ENCODE measurements at places on chromosomes 1 and 21.

DNA sequence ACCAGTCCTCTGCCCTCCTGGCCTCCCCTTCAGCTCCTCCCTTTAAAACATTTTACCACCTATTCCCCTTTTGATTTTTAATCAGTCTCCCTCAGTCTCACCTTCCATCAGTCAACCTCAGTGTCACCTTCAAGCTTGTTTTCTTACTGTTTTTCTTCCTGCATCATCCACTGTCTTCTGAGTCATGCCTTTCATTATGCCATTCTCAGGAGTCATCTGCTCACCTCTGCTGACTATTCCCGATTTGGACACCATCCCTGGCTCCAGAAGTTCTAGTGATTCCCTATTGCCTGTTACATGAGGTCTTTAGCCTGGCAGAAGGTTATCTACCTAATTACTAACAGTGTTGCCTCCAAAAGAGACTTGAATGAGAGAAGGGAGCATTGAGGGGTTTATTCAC, 23.9 kb downstream of the NFASC start:
- DNase-seq: no peak

DNA sequence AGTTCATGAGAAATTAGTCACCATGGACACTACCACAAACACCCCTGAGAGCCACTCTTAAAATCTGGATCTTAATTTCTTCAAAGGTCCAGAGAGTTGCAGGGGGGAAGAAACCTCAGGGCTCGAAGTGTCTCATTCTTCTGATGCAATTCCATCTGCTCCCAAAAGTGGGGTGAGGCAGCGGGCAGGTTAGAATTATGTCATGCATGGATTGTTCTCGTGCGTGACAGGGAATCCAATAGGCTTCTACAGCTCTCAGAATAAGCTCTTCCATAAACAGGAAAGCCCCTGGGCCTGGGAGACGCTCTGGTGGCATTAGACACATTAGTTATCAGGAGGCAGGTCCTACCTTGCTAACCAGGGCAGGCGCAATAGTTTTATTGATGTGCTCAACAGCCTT, 8.4 kb downstream of the ENO1 start:
- no peak for DNase-seq

GRCh38 chr1:36766481-36766880, 267.8 kb downstream of the GRIK3 start:
- DNase-seq: no peak

- DNase-seq: no peak
These were observed 19.9 kb downstream of the IL10RB start for GRCh38 chr21:33286076-33286475.

DNA sequence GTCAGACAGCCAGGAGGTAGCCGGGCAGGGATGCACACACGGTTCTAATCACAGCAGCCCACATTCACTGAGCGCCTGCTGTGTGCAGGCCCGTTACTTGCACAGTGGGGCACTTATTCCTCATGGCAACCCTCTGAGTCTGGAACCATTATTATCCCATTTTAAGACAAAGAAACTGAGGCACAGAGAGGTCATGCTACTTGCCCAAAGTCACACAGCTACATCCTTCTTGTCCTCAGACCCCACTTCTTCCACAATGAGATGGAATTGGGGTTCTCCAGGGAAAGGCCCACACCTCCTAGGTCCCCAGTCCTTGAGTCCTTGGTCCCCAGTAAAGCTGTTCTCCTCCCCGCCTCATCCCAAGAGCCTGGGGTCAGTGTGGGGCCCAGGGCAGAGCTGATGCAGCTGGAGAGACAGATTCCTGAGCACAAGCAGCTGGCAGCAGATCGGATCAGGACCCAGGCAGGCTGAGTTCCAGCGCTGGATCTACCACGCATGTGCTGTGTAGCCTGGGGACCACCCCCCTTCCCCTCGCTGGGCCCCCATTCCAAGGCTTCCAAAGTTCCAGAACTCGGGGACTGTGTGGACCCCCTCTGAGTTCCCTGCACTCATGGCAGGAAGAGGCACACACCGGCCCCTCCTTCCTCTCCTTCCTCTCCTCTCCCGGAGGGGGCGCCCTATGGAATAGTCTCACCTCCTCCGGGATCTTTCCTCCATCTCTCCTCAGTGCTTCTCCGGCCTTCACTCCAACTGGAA, 393.4 kb downstream of the MATN1 start:
- DNase-seq: no peak

- DNase-seq: no peak
These were observed 5.3 kb downstream of the SKI start for GRCh38 chr1:2233468-2233867.

- no peak for DNase-seq
These were observed 2.1 kb downstream of the C1orf21 start for GRCh38 chr1:184388971-184389370.

DNA sequence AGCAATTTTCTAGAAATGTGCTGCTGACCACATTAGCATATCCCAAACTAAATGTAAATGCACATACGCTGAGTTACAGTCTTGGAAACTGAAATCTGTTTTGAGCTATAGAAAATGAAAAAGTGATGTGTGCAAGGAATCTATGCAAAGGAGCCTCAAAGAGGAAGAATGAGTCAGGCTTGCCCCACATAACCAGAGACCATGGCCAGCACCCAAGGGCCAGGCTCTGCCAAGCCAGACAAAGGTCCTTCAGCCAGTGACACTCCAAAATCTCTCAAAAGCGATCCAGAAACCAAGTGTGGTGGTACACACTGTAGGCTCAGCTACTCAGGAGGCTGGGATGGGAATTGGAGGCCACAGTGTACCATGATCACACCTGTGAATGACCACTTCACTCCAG, 195.2 kb downstream of the TOMM20 start:
- DNase-seq: no peak

GRCh38 chr1:185926588-185926987, 192.4 kb downstream of the HMCN1 start:
- no peak for DNase-seq

GRCh38 chr1:52404116-52404974, at the start of the genes ORC1 and PRPF38A:
TSS of gene ORC1 (minus strand) at chr1:52404423. CDS start at chr1:52402223, 2,200 bp downstream.
TSS of gene PRPF38A (plus strand) at chr1:52404602. CDS start at chr1:52404750, 148 bp downstream.
- DNase-seq: peak; percentile 94

- DNase-seq: no peak
These were observed 63.9 kb downstream of the LYST start for GRCh38 chr1:235802573-235803346.

- no peak for DNase-seq
These were observed 3.0 kb downstream of the SCAF4 start for GRCh38 chr21:31728952-31729351.

DNA sequence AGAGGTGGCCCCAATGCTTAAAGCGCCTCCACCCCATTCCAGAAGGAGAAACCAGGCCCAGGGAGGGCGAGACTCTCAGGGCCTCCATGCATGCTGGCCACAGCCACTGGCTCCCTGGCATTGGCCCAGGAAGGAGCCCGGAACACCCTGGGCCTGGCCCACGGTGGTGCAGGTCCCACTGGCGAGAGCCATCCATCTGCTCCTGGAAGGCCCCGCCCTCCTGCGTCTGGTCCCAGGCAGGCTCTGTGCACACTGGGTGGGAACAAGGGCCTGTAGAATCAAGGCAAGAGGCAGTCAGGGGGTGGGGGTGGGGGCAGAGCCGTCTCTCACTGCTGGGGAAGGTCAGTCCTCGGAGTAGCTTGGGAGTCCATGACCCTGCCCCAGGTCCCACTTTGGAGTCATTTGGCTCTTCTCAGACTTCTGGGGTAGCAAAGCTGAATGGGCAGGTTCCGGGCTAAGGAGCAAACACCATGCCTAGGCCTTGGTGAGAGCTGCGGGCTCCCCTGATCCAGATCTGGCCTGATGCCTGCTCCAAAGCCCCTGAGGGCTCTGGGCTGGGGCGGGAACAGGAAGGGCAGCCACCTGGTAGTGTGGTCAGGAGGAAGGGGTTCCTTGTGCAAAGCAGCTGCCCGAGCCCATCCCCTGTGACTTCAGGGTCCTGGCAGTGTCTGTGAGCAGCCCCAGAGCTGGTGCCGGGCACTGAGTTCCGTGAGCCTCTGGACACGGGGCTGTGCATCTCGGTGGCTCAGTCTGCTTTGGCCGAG, 107.0 kb upstream of the ARHGEF16 start:
- no peak for DNase-seq

- DNase-seq: no peak
These were observed 157.9 kb upstream of the NRIP1 start for GRCh38 chr21:15222707-15223106.

GRCh38 chr1:62082456-62083363, 111.9 kb upstream of the L1TD1 start:
- DNase-seq: no peak

GRCh38 chr1:202662081-202662480, 48.2 kb downstream of the SYT2 start:
- peak; percentile 53 for DNase-seq

DNA sequence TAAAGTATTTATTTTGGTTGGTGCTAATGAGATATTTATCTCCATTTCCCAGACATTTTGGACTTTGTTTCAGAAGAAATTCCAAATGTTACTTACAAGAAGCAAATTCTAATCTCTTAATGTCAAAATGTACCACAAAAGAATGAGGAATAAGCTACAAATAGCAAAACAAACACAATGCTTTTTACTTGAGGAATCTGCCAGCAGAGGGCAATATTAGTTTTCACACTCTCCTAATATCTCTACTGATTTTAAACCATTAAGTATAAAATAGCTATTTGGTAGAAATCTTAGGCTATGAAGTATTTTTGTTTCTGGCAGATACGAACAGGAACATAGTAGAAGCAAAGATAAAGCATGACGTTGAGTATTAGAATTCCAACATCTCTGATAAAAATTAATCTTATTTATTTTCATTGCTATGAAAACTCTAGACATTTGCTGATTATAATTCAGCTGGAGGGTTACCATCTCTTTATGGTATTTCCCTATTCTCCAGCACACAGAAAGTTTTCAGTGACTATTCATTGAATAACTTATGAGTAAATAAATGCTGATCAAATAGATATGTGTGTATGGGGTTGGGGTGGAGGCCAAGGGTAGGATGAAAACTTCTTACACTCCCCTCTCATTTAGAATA, 13.4 kb upstream of the HMCN1 start:
- no peak for DNase-seq

- DNase-seq: no peak
These were observed 808.6 kb upstream of the ADGRL4 start for GRCh38 chr1:79815115-79815514.

DNA sequence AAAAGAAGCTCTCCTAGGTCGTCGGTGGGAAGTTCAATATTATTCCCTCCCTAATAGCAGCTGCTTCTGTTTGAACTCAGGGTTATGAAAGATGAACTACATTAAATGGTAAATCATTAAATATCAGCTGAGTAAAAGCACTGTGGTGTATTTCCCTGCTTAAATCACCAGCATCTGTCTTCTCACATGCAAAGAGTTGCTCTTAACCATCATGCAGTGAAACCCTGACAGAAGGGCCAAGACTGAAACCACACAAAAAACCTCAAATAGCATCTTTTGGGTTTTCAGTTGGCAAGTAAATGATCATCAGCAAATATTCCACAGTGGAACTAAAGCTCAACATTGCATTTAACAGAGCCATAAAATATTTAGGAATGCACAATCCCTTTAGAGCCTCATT, 380.0 kb upstream of the ADGRL2 start:
- no peak for DNase-seq

- no peak for DNase-seq
These were observed 300.7 kb upstream of the SPAG17 start for GRCh38 chr1:118485757-118486156.

- DNase-seq: no peak
These were observed 209.0 kb downstream of the DYRK1A start for GRCh38 chr21:37575580-37575979.

DNA sequence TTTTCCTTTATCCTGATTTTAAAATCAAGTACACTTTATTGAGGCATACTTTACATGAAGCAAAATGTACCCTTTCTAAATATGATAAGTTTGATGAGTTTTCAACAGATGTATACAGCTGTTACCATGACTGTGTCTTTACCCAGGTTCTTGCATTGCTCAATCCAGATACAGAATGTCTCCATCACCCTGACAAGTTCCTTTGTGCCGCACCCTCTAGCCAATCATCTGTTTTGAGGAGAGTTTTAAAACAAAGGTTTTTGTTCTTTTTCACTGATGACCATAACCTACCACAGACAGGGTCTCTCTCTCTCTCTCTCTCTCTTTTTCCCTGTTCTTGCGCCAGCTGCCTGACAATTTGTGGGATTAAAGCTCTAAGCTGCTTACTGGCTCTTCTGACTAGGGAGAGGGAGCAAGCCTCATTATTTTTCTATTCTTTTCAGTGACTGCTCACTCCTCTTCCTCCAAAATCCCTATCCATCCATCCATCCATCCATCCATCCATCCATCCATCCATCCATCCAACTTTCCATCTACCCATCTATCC, 1.2 kb upstream of the KCNE1 start:
- DNase-seq: no peak

DNA sequence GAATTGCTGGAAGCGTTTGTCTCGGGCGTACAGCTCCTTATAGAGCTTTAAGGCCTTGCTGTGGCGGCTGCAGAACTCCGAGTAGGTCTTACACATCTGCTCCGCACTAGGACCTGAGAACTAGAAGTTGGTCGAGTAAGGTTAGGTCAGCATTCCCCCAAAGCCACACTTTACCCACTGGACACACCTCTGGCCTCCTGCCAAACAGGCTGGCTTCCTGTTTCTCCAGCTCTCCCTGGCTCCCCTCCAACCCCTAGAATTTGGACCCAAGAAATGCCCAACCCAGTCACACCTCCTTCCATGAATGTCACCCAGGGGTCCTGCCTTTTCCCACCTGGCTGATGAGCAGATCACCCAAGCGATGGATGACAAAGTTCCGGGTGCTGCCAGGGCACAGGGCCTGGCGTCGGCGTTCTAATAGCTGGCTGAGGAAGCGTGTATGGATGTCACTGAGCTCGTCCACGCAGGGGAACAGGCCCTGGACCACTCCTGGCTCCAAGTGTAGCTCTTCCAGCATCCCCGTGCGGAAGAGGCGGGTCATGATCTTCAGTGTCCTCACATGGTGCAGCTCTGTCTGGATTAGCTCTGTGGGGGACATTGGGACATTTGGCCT, 15.6 kb downstream of the ARHGEF2 start:
- DNase-seq: no peak

DNA sequence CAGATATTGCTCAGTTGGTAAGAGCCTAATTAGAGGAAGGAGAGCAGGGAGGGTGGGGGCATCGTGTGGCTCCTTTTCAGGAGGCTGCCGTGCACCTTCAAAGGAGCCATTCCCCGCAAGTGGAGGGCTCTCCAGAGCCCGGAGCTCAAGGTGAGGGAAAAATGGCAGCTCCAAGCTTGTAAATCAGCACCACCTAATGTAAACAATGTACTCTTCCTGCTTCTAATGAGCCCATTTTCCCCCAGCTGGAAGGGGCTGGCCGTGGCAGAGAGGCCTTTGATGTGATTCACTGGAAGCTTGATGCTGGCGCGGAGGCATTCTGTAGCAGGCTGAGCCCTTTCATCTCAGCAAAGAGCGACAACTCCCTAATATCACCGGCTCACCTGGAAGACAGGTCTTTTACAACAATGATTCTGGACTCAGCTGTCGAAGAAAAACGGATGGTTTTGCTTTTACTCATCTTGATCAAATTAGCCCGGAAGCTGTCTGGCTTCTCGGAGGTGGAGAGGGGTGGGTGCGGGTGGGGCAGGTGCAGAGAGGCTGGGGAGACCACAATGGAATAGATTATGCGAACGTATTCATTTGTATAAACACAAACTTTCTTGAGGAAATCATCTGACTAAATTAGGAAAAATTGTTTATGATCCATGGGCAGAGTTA, 112.5 kb downstream of the RRAGC start:
- no peak for DNase-seq

- no peak for DNase-seq
These were observed 889 bp upstream of the TXLNA start for GRCh38 chr1:32178380-32179192.
